Stimulated activated CD4-positive, alpha-beta T cell treated with anti-CD3 and anti-CD28 coated beads, Interleukin-12 subunit alpha, Interleukin-12 subunit beta, amount 100 ng/mL, for 48 hours (primary cell): ENCODE measurements at places on chromosomes 11 and 22.

DNA sequence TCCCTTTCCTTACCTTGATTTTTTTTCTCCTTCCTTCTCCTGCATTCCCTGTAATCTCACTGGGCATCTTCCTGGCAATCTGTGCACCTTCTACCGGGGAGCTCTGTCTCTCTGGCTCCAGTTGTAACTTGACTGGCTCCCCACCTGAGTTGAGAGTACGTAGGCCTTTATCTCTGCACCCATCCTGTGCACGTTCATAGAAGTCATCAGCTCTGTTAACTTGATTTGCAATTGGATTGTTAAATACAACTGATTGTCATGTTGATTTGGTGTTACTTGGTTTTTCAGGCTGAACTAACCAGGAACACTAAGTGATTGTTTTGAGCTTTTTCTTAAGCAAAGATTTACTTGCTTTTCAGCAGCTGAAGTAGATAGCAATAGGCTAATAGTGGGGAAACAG lies 11.8 kb downstream of the SWAP70 start:
- DNase-seq = no peak

DNA sequence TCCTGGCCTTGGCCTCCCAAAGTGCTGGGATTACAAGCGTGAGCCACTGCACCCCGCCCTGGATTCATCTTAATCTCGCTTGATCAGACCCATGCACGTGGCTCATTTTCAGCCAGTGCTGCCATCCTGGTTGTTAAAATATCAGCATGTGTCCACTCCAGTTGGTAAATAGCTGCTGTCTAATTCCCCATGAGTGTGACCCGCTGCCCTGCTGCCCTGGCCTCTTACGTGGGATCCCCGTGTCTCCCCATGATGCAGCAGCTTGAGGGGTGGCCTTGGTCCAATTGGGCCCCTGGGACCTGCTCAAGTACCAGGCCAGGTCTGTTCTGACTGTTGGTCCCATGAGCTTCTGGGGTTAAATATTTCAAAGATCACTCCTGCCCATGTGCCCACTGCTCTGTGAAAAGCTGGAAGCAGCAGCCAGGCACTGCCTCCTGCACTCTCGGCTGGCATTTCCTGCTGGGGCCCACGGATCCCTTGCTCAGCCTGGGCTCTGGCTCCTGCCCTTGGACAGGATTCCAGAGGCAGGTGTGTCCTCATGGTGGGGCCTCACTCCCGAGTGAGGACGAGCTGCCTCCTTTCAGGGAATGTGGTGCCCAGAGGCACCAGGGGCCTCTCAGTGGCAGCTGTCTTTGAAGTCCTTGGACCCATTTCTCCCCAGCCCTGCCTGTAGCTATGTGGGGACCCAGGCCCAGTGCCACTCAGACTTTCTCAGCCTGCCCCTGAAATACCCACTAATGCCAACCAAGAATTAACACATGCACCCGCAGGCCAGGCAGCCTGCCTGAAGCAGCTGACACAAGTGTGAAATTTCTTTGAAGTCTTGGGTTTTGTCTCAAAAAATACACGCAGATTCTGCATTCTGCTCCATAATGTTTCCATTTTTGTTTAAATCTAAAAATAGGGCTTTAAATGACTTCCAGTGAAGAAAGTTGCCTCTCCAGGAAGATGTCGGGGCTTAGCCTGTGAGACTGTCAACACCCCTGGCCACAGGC lies 38.1 kb upstream of the PRDM11 start:
- DNase-seq = no peak

DNA sequence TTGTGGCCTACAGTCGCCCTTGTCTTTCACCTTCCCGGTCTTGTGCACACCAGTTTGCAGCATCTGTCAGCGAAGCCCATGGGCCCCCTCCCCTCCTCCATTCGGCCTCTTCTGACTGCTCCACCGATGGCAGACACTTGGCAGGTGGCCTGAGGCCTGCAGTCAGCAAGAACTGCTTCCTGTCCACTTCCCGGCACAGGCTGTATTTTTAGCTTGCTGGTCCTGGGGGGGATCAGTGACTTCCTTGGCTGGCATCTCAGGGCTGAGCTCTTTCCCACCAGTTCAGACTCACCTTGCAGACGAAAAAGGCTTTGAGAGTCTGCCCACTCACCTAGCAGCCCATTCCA lies 106.4 kb downstream of the SYN3 start:
- no peak for DNase-seq

GRCh38 chr11:6572215-6572614 lies 31.2 kb downstream of the RRP8 start:
- DNase-seq = no peak

DNA sequence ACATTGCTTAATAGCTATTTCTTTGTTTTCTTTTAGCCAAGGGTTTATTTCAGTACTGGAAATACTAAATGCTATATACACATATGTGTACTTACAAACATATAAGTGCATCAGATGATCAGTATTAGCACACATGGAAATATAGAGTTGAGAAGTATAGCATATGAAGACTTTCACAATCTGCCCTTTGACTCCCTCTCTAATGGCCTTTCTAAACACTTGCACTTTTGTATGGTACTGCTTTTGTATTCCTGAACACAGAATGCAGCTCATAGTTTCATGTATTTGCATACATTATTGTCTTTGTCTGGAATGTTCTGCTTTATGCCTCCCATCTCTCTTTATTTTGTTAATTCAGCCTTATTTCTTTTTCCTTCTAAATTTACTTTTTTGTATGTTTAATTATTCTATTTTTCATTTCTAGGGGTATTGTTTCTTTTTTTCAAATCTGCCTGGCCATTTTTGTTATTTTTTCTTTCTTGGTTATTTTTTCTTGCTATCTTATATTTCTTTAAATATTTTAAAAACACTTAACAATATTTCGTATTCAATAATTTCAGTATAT lies 28.8 kb downstream of the ACER3 start:
- no peak for DNase-seq

DNA sequence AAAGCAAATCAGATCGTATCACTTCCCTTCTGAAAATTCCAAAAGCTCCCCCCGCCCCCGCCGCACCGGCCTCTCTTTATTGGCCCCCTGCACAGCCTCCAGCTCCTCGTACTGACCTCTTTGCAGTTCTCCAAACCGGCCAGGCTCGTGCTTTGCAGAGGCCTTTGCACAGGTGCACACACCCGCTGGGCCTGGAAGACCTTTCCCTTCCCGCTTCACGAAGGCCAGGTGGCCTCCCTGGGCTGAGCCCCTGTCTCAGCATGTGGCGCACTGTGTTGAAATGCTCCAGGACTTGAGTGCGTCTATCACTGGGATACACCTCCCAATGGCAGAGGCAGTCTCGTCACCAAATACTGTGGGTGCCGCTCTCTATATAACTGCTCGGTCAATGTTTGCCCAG lies 13.2 kb upstream of the ADA2 start:
- no peak for DNase-seq

DNA sequence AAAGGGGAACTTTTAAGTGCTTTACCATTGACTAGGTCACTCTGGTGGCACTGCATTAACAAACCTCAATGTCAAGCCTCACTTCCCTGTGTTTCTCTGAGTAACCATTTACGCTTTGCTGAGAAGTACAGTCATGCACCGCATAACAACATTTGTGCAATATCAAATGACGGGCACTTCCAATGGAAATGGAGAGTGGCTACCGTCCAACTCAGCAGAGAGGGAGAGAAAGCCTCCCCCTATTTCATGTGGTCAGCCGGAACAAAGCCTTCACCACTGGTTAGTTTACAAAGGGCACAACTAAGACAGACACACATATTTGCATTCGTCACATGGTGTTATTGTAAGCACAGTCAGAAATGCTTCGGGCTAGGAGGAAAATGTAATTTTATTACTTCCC lies 117.3 kb downstream of the RASSF10 start:
- DNase-seq = no peak

DNA sequence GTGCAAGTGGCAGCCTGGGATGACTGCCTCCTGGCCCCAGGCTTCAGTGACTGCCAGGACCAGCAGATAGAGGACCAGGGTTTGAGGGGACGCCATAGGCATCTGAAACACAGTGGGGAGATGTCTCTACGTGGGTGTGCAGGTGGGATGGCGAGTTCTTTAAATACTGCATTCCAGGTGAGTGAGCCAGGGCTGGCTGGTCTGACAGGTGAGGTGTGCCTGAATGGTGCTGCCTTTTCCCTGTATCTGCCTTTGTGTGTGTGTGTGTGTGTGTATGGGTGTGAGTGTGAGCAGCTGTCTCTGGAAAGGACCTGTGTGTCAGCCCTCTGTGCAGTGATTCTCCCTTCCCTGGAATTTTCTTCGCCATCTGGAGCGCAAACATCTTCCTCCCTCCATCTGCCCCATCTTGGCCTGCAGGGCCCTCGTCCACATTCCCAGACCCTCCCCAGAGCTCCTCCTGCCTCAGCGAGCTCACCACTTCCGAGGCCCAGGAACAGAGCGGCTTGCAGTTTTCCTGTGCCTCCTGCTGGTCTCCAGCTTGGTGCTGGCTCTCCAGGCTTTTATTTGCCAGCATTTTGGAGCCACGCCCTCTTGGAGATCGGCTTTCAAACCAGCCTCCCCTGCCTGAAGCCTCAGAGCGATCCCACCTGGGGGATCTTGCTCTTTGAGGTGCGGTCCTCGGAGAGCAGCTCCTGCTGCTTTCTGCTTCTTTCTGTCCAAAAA lies at the start of gene GPHA2:
Gene GPHA2 (minus strand): TSS at position 535 of the 723 bp plus-strand sequence. CDS start 433 bp downstream, at position 102.
- no peak for DNase-seq

DNA sequence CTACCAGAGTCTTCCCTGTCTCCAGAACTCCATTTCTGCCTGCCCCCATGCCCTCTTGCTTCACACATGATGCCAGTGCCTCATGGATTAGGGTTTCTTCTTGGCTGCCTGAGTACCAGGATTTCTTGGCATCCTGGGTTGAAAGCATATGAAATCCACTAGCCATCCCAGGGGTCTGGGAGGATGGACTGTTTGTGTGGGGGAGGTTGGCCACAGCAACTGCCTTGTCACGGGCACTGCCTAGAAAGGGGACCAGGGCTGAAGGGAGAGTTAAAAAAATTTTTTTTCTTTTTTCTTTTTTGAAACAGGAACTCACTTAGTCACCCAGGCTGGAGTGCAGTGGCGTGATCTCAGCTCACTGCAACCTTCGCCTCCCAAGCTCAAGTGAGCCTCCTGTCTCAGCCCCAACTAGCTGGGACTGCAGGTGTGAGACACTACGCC lies 4.2 kb downstream of the USP35 start:
- no peak for DNase-seq

GRCh38 chr11:119362741-119363080 lies 16.2 kb upstream of the MFRP start:
- no peak for DNase-seq

- DNase-seq = no peak
Observed at GRCh38 chr11:122202161-122202950, 86.3 kb upstream of the BLID start.

- no peak for DNase-seq
Observed at GRCh38 chr11:863910-864827, 21.5 kb downstream of the TSPAN4 start.

DNA sequence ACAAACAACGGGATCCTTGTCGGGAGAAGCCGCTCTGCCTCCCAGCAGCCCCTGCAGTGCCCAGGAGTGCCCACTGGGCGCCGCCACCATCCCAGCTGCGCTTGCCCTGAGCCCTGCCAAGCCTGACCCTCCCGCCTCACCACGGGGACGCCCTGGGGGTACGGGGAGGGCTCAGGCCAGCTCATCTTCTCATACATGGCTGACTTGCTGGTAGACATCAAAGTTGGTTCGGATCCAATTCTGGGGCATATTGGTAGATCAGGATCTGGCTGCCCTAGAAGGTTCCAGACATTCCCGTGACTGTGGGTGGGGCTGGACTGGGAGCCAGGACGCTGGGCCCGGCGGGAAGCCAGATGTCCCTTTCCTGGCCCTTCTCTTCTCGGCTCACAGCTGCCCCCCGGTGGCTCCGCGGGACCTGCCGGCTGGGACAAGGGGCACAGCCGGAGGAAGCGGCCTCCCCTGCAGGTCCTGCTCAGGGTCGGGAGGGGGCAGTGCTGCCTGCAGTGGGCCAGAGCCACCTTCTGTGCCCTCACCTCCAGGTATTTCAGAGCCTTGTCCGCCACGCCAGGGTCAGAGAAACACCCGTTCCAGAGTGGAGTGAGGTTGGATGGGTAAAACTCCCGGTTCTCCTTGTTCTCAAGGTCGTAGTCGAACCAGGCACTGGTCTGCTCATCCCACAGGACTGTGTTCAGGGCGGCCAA lies 10.6 kb upstream of the TREH start:
- peak; percentile 80 for DNase-seq

- no peak for DNase-seq
Observed at GRCh38 chr11:16117989-16118756, 238.2 kb downstream of the SOX6 start.

DNA sequence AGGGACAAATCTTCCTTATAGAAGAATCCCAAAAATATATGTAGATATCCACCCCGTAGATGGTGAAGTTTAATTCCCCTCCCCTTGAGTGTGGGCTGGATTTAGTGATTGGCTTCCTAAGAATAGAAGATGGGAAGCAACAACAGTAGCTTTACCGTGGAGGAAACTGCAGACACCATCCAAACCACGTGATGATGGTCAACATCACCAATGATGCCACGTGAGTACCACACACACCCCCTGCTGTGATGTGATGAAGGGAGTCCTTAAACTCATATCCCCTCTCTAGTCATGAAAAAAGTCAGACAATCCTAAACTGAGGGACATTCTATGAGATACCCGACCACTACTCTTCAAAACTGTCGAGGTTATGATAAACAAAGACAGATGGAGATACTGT lies 76.4 kb upstream of the SLC22A12 start:
- DNase-seq = no peak

- no peak for DNase-seq
Observed at GRCh38 chr11:17496406-17496805, 19.8 kb upstream of the ABCC8 start.

GRCh38 chr11:64238076-64238475 lies 2.8 kb upstream of the FKBP2 start:
- no peak for DNase-seq

DNA sequence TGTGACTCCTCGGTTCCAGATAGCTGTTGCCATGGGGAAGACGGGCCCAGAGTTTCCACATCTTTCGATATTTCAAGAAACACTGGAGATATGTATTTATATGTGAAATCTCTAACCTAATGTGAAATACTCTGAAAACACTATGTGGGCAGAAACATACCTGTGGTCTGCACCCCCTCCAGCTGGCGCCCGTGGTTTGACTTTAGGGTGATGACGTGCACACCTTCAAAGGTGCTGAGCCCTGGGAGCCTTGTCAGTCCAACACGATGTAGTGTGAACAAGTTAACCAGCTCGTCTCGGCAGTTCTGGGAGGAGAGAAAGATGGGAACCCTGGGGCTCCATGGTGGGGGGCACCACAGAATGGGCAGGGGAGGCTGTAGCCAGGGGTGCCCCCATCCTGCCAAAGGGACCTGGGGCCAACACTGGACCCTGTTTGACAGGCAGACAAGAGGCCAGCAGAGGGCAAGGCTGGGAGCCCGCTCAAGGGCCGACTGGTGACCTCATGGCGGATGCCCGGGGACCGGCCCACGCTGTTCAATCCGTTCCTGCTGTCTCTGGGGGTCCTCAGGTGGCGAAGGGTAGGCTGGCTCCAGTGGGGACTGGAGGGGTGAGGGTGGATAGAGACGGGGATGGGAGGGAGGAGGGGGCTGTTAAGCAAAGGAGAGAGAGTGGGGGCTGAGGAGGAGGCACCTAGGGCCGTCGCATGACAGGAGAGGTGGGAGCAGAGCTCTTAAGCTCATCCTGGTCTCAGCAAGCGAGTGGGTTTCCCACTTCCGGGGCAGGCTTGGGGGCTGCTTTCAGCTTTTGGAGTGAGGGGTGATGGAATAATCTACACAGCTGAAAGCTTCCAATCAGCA lies 43.8 kb downstream of the TRIOBP start:
- DNase-seq = no peak
